ENCODE measurements at places on chromosomes 2 and 18. TPM values are rescaled to one million over a fixed set of nuclear protein-coding genes. Genes with fewer than 3 reads are reported as not detected.

DNA sequence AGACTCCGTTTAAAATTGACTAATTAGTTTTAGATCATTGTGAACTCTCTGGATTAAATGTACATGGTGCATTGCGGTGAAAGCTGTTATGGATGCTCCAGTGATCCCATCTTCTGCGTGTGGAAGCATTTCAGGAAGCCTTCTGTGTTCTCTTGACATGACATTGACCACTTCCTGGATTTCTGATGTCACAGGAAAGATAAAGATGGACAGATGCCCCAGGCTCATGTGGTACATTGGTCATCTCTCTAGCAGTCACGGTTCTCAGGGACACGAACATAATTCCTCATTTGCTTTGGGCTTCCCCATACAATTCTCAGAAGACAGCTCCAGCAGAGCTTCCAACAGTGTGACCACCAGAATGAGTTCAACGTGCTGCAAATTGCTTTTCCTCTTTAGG is 26.9 kb downstream of the AGAP1 start:
- no peaks in the 10 kb centered on the region for H3K27me3 ChIP-seq
- no peak overlapping the region for H3K4me3 ChIP-seq
- no peak overlapping the region for H3K27ac ChIP-seq
- no peak for DNase-seq
- H3K36me3 ChIP-seq: no peaks in the 10 kb centered on the region

DNA sequence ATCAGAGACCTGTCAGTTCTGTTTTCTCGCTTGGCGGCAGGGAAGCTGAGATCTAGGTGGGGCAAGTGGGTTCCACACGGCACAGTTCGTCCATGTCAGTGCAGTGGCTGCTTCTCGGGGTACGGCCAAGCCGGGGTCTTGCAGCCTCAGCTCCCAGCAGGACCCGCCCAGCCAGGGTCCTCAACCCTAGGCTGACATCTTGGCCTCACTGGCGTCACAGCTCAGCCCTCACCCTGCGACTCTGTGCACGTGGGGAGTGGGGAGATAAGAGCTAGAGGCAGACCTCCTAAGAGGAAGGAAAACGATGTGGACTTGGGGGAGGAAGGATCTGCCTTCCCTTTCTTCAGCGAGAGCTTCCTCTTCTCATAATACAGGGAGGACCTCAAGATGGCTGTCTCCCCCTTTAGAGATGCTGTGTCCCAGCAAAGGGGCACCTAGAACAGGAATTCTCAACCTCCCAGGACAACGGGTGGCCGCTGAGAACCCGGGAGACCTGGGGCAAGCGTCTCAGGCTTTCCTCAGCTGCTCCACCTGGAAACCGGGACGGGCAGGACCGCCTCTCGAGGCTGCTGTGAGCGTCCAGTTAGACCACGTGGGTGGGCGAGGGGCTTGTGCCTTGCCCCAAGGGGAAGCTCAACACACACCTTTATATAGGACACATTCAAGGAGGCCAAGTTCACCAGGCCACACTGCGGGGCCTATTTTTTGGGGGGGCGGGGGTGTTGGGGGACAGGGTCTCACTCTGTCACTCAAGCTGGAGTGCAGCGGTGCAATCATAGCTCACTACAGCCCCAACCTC is 23.5 kb upstream of the KLF11 start:
- no peak for DNase-seq
- no peaks in the 10 kb centered on the region for H3K4me1 ChIP-seq
- H3K27me3 ChIP-seq: no peaks in the 10 kb centered on the region
- no peak overlapping the region for H3K4me3 ChIP-seq
- H3K27ac ChIP-seq: no peak overlapping the region
- no peaks in the 10 kb centered on the region for H3K36me3 ChIP-seq

- H3K4me1 ChIP-seq: no peaks in the 10 kb centered on the region
- no peaks in the 10 kb centered on the region for H3K36me3 ChIP-seq
- peaks cover 2% of the 10 kb centered on the region for H3K27me3 ChIP-seq
- H3K27ac ChIP-seq: no peak within 1 kb of the TSS
Observed at GRCh38 chr2:164620873-164621763, at the start of gene GRB14. GRB14 (minus strand) TSS chr2:164621482; CDS start chr2:164621309, 173 bp downstream.

The PLGLB2 gene
- 2.1 TPM for total RNA-seq

The INPP4A gene
- total RNA-seq: 86.4 TPM

- no peaks in the 10 kb centered on the region for H3K36me3 ChIP-seq
- H3K27me3 ChIP-seq: peaks cover 2% of the 10 kb centered on the region
- no peak overlapping the region for H3K4me3 ChIP-seq
- no peak overlapping the region for H3K27ac ChIP-seq
- no peak for DNase-seq
Observed at GRCh38 chr2:204583773-204584172, 38.5 kb downstream of the PARD3B start.

DNA sequence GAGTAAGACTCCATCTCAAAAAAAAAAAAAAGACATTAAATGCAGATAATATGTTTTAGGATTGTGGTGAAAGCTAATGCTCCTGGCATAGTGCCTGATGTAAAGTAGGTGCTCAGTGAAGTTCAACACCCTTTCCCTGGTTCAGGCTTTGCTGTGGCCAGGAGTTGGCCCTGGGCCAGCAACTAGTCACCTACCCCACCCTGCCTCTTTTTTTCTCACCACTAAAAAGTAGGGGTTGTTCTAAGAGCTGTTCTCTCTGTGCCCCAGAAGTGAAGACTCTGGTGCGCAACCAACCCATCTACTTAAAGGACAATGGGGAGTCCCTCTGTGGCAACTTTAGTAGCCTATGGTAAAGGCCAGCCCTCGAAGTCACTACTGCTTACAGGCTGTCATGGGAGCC is 75.9 kb downstream of the DNMT3A start:
- H3K36me3 ChIP-seq: peaks cover 40% of the 10 kb centered on the region
- no peak for DNase-seq
- H3K4me3 ChIP-seq: no peak overlapping the region
- no peak overlapping the region for H3K27ac ChIP-seq
- H3K4me1 ChIP-seq: peaks cover 50% of the 10 kb centered on the region
- H3K27me3 ChIP-seq: no peaks in the 10 kb centered on the region

GRCh38 chr2:189601043-189601442 is 20.5 kb upstream of the SLC40A1 start:
- no peak for DNase-seq
- H3K27me3 ChIP-seq: no peaks in the 10 kb centered on the region
- no peak overlapping the region for H3K27ac ChIP-seq
- H3K4me3 ChIP-seq: no peak overlapping the region
- H3K36me3 ChIP-seq: no peaks in the 10 kb centered on the region

The TRIM43 gene
- total RNA-seq: not detected

DNA sequence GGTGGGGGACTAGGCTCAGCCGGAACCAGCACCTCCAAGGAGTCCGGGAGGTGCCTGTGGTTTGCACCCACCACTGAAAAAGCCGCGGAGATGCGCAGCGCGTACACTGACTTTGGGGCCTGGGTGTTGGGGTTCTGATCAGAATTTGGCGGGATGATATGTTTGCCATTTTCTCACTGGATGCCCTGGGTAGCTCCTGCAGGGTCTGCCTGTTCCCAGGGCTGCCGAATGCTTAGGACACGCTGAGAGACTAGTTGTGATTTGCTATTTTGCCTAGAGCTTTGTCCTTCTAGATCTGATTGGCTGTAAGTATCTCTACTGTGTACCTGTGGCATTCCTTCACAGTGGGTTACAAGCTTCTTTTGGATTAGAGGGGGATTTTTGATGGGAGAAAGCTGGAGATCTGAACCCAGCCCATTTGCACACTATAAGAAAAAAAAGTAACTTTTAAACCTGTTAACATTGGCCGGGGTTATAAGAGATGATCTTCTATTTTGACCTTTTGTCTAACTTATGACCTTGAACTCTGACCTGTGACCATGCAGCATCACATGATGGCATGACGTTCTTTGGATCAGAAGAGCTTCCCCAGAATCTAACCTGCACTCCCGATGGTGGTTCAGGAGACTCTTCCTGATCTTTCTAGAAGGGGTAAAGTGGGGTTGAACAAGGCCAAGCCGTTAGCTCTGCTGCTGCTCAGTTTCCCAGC is 1.6 kb downstream of the KCNE4 start:
- no peak overlapping the region for H3K27ac ChIP-seq
- no peak overlapping the region for H3K4me3 ChIP-seq
- no peaks in the 10 kb centered on the region for H3K36me3 ChIP-seq
- H3K4me1 ChIP-seq: no peaks in the 10 kb centered on the region

DNA sequence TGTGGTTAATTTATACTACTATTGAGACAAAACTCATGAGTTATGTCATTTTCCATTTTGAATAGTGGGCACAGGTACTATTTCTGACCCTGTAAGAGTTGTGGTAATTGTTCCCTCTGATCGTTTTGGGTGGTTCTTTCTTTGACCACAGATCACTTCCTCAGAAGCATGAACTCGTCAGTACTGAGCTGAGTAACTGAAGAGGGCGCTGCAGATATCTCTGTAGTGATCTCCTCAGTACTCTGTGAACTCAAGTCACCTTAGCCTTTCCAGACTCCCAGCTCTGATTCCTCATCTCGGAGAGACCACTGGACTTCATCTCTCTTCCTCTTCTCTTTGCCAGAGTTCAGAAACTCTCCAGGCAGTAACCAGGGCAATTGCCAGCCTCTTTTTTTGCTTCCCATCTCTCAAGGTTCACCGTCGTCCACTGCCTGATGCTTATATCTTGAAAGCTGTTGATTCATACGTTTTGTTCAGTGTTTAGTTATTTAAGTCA is 9.4 kb upstream of the IL1RL1 start:
- H3K27ac ChIP-seq: no peak overlapping the region
- no peak for DNase-seq
- no peak overlapping the region for H3K4me3 ChIP-seq
- peaks cover 7% of the 10 kb centered on the region for H3K4me1 ChIP-seq

The AQP12A gene
- total RNA-seq: not detected

DNA sequence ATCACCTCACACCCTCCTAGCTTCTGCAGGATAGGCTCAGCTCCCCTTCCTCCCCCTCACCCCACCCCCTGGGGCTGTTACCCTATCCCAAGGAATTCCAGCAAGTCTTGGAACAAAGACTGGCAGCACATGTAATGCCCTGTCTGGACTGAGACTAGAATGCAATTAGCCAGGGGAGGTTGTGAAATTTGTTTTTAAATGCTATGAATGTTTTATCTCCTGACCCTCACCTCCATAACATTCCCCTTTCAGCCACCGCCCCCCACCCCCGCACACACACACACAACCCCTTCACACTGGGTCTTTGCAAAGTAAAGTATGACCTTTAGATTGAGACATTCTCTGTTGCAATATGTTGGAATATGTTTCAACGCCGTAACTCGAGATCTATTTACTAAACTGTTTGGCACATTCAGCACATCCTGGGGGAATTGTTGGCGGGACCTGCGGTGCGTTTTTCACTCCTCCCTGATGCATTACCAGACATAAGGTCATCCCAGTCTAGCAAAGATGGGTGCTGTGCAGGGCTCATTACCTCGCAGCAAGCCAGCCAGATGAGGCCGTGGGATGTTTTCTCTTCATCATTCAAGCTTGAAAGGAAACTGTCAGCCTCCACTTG is 290.7 kb upstream of the SLC14A2 start:
- H3K36me3 ChIP-seq: no peaks in the 10 kb centered on the region
- no peaks in the 10 kb centered on the region for H3K27me3 ChIP-seq
- no peak overlapping the region for H3K4me3 ChIP-seq
- no peaks in the 10 kb centered on the region for H3K4me1 ChIP-seq
- no peak for DNase-seq
- no peak overlapping the region for H3K27ac ChIP-seq

GRCh38 chr2:156003780-156004179 is 328.7 kb downstream of the NR4A2 start:
- H3K27me3 ChIP-seq: no peaks in the 10 kb centered on the region
- H3K4me3 ChIP-seq: no peak overlapping the region
- no peak overlapping the region for H3K27ac ChIP-seq
- no peaks in the 10 kb centered on the region for H3K36me3 ChIP-seq
- DNase-seq: no peak

- H3K27me3 ChIP-seq: no peaks in the 10 kb centered on the region
- no peak for DNase-seq
- H3K4me3 ChIP-seq: no peak overlapping the region
- no peak overlapping the region for H3K27ac ChIP-seq
- H3K4me1 ChIP-seq: no peaks in the 10 kb centered on the region
Observed at GRCh38 chr18:36089001-36089400, 21.6 kb upstream of the RPRD1A start.

DNA sequence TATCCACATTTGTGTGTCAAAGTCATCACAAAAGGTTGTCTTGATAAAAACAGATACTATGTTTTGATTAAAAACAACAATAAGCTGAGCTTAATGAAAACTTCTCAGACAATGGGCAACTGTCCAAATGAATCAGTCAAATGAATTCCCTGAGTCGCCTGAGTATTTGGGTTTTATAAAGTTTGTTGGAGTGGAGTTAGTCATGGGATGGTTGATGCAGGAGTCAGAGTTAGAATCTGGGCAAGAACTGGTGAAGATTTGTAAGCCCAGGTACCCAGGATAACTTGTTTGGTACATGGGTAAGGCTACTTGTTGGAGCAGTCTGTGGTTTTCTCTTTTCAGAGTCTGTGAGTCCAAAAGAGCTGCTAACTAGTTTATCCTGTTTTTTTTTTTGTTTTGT is 34.4 kb upstream of the RAPGEF4 start:
- DNase-seq: no peak
- no peaks in the 10 kb centered on the region for H3K4me1 ChIP-seq
- H3K27ac ChIP-seq: no peak overlapping the region
- no peak overlapping the region for H3K4me3 ChIP-seq
- no peaks in the 10 kb centered on the region for H3K36me3 ChIP-seq

- H3K27ac ChIP-seq: no peak overlapping the region
- no peak overlapping the region for H3K4me3 ChIP-seq
- no peaks in the 10 kb centered on the region for H3K27me3 ChIP-seq
- peaks cover 37% of the 10 kb centered on the region for H3K4me1 ChIP-seq
Observed at GRCh38 chr2:61175036-61175435, 13.0 kb downstream of the C2orf74 start.

The AQP4 gene
- not detected for total RNA-seq

- H3K36me3 ChIP-seq: peaks cover 91% of the 10 kb centered on the region
- no peaks in the 10 kb centered on the region for H3K27me3 ChIP-seq
- no peak overlapping the region for H3K4me3 ChIP-seq
- peak overlapping the region; percentile 69 for H3K27ac ChIP-seq
Observed at GRCh38 chr2:157420771-157421323, 23.0 kb downstream of the CYTIP start.

GRCh38 chr2:136107051-136108033 is 10.6 kb downstream of the CXCR4 start:
- H3K4me1 ChIP-seq: peaks cover 2% of the 10 kb centered on the region
- H3K36me3 ChIP-seq: peaks cover under 1% of the 10 kb centered on the region
- no peaks in the 10 kb centered on the region for H3K27me3 ChIP-seq
- H3K4me3 ChIP-seq: no peak overlapping the region
- no peak for DNase-seq
- H3K27ac ChIP-seq: no peak overlapping the region

GRCh38 chr2:53497020-53497419 is 270.6 kb upstream of the CHAC2 start:
- no peaks in the 10 kb centered on the region for H3K4me1 ChIP-seq
- no peaks in the 10 kb centered on the region for H3K27me3 ChIP-seq
- H3K4me3 ChIP-seq: no peak overlapping the region
- H3K27ac ChIP-seq: no peak overlapping the region
- H3K36me3 ChIP-seq: no peaks in the 10 kb centered on the region
- DNase-seq: no peak

The TFCP2L1 gene
- 0.17 TPM for total RNA-seq

GRCh38 chr2:41622301-41622700 is 425.5 kb upstream of the PKDCC start:
- H3K27me3 ChIP-seq: no peaks in the 10 kb centered on the region
- no peaks in the 10 kb centered on the region for H3K36me3 ChIP-seq
- no peak overlapping the region for H3K27ac ChIP-seq
- DNase-seq: no peak

- H3K4me3 ChIP-seq: no peak overlapping the region
- H3K27ac ChIP-seq: no peak overlapping the region
- DNase-seq: no peak
- peaks cover 3% of the 10 kb centered on the region for H3K27me3 ChIP-seq
- H3K4me1 ChIP-seq: no peaks in the 10 kb centered on the region
Observed at GRCh38 chr2:216761133-216761532, 65.8 kb upstream of the IGFBP5 start.

The FHOD3 gene
- total RNA-seq: not detected
